ENCODE measurements at places on chromosomes 2 and 18. TPM values are rescaled to one million over a fixed set of nuclear protein-coding genes. Genes with fewer than 3 reads are reported as not detected.

DNA sequence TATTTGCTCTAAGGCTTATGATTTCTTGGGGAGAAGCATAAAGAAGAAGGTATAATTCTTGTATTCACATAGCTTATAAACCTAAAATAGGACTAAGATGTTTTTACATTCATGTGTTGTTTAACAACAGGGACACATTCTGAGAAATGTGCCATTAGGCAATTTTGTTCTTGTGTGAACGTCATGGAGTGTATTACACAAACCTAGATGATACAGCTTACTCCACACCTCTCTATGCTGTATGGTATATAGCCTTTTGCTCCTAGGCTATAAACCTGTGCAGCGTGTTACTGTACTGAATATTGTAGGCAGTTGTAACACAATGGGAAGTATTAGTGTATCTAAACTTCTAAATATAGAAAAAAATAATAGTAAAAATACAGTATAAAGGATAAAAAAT lies 92.1 kb downstream of the PHLPP1 start:
- H3K27ac ChIP-seq, result no peak overlapping the region
- H3K27me3 ChIP-seq, result no peaks in the 10 kb centered on the region
- no peaks in the 10 kb centered on the region for H3K4me1 ChIP-seq

GRCh38 chr18:36196238-36196995 lies 9.1 kb downstream of the MOCOS start:
- no peaks in the 10 kb centered on the region for H3K4me1 ChIP-seq
- H3K27ac ChIP-seq, result no peak overlapping the region

DNA sequence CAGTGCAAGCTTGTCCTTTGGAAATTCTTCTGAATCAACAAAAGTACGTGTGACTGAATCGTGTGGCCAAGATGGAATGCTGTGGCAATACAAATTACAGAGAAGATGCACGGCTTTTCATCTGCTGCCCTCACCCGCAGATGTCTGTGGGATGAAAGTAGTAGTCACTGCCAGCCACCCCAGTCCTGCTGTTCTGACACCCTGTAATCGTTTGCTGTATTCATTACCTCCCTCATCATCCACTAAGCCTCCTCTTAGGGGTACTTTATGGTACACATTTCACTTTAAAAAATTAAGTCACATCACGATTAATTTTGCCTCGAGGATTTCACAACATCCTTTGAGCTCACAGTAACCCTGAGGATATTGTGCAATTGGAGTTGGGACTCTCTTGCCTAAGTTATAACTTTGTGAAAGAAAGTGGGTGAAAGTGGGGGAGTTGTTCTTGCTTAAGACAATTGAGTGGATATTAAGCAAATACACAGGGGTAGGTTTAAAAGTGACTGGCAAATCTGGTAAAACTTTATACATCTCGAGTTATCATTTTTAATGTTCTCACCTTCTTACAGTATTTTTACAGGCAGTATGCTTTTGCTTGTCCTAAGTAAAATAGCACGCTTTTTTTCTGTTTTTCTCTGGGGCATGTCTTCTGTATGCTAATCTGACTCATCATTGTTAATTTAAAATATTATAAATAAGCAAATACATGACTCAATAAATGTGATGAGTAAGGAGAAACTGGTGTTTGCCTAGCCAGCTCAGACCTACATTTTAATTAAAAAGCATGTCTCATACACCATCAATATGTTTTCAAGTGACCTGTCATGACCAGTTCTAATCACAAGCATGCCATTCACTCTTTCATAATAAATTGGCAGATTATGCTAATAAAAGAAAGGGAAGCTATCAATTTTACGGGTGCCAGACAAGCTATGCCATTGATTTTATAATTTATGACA lies 680.9 kb downstream of the IRS1 start:
- no peak for DNase-seq
- H3K27ac ChIP-seq, result peak overlapping the region; percentile 33
- peaks cover 16% of the 10 kb centered on the region for H3K4me1 ChIP-seq
- no peaks in the 10 kb centered on the region for H3K27me3 ChIP-seq
- no peaks in the 10 kb centered on the region for H3K36me3 ChIP-seq
- peak overlapping the region; percentile 19 for H3K4me3 ChIP-seq

DNA sequence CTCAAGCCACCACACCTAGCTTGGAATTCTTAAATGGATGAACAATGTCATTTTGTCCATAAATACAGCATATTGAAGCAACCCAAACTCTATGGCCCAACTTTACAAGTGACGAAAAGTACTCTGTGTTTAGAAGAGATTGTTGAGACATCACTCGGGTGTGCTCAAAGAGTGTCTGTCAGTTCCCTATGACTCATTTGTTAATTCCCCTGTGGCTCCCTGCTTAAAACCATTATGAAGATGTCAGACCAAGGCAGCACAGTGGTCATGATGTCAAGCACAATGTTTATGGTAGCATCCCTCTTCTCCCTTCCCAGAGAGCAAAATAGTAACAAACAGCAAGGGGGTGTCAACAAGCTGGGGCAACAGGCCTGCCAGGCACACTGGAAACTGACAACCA lies 3.0 kb downstream of the LYG1 start:
- no peak overlapping the region for H3K27ac ChIP-seq
- H3K4me3 ChIP-seq, result no peak overlapping the region
- no peak for DNase-seq
- no peaks in the 10 kb centered on the region for H3K27me3 ChIP-seq
- H3K36me3 ChIP-seq, result peaks cover 8% of the 10 kb centered on the region

DNA sequence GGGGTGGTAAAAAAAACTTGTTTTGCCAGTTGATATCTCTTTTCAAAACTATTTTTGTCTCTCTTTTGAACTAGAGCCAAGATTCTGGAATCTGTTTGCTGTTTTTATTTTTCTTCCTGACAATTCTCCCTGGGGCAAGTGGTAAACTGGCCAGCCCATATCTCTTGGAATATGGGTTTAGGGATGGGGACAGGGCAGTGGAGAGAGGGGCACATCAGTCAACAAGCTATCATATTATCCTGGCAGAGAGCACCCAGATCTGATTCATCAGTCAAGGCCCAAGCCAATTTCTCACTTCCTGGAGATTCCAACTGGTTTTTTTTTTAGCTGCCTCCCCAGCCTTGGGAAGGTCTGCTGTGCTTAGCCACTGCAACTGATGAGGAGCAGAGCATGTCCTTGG lies 52.3 kb downstream of the ARHGAP28 start:
- H3K27ac ChIP-seq, result peak overlapping the region; percentile 44
- no peaks in the 10 kb centered on the region for H3K36me3 ChIP-seq
- H3K4me3 ChIP-seq, result no peak overlapping the region
- DNase-seq, result no peak

DNA sequence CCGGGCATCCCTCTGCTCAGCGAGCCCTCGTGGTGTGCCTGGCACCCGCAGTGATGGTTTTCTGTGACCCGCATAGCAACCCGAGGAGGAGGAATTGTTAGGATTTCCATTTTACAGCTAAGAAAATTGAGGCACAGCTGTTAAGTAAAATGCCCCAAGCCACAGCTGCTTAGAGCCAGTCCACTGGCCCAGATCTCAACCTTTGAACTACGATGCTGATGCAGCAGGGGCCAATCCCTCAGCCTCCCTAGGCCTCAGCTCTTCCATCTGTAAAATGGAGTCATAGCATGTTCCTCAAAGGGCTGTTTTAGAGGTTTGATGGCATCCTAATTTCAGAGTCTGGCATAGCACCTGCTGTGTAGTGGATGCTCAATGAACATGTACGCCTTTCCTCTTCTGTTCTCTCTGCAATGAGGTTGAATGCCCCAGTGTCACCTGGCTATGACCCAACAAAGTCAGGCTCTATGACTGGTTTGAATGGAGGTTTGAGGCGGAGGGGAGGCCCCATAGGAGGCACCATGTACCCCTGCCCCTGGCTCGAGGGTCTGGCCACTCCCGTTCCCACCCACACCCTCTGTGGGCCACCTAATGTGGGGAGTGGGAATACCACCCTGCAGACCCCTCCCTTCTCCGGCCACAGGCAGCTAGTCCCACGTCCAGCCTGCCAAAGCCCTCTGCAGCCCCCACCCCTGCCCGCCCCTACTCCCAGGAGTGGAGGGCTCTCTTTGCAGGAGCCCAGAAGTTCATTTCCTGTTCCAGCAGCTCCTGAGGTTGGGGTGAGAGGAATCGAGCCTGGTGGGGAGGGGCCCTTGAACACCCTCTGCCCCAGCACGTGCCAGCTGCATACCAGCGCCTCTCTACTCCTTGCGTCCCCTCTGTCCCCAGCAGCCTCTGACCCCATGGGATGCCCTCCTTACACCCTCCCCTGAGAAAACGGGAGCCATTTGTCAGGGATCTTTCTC lies 31.0 kb downstream of the INHBB start:
- no peaks in the 10 kb centered on the region for H3K4me1 ChIP-seq
- H3K27ac ChIP-seq, result no peak overlapping the region
- DNase-seq, result no peak
- H3K27me3 ChIP-seq, result no peaks in the 10 kb centered on the region
- H3K4me3 ChIP-seq, result no peak overlapping the region

DNA sequence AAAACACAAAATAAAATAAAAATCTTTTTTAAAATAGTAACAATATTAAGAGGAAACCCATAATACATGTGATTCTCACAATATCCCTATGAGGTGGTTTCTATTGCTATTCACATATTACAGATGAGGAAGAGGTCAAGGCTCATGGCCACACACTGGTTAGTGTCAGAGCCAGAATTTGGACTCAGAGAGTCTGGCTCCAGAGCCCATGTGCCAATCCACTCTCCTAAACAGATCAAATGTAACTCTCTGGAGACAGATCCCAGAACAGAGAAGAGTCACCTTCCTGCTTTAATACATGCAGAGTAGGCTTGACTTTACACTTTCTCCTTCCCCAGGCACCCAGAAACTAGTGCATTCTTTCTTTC lies 10.1 kb upstream of the SLC11A1 start:
- no peaks in the 10 kb centered on the region for H3K36me3 ChIP-seq
- no peaks in the 10 kb centered on the region for H3K27me3 ChIP-seq
- peaks cover 36% of the 10 kb centered on the region for H3K4me1 ChIP-seq
- H3K4me3 ChIP-seq, result no peak overlapping the region

GRCh38 chr18:9531791-9532410 lies 56.6 kb downstream of the RALBP1 start:
- no peak overlapping the region for H3K27ac ChIP-seq
- no peaks in the 10 kb centered on the region for H3K4me1 ChIP-seq
- H3K36me3 ChIP-seq, result peaks cover 70% of the 10 kb centered on the region
- H3K4me3 ChIP-seq, result no peak overlapping the region

C2orf80 gene
- not detected for total RNA-seq

PLEKHB2 gene
- 73.9 TPM for total RNA-seq

SERPINB12 gene
- not detected for total RNA-seq

ZBTB7C gene
- total RNA-seq, result 17.7 TPM

TUBA3D gene
- not detected for total RNA-seq

ZNF396 gene
- total RNA-seq, result 3.1 TPM
